ENCODE measurements at places on chromosomes 6 and 20.

- DNase-seq: no peak
Observed at GRCh38 chr6:8608737-8609136, 173.4 kb upstream of the SLC35B3 start.

GRCh38 chr6:42402184-42402583 lies 49.5 kb downstream of the TRERF1 start:
- peak; percentile 24 for DNase-seq

DNA sequence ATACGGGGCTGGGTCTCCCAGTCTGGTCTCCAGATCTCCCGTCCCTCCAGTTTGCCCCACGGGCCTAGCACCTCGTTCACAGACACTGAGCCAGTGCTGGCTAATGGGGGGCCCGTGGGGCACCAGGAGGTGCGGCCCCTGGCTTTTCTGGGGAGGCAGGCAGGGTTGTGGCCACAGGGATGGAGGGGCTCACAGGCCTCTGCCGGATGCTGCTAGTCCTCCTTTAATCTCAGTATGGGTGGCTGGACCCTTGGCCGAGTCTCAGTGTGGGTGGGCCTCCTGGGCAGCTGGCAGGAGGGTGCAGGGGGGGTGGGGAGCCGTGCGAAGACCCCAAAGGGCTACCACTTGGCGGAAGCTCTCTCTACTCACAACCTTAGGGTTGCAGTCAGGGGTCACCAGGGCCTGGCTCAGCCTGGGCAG lies 1.6 kb upstream of the SOX18 start:
- no peak for DNase-seq

GRCh38 chr20:58308290-58308679 lies 1.2 kb upstream of the RAB22A start:
- no peak for DNase-seq

DNA sequence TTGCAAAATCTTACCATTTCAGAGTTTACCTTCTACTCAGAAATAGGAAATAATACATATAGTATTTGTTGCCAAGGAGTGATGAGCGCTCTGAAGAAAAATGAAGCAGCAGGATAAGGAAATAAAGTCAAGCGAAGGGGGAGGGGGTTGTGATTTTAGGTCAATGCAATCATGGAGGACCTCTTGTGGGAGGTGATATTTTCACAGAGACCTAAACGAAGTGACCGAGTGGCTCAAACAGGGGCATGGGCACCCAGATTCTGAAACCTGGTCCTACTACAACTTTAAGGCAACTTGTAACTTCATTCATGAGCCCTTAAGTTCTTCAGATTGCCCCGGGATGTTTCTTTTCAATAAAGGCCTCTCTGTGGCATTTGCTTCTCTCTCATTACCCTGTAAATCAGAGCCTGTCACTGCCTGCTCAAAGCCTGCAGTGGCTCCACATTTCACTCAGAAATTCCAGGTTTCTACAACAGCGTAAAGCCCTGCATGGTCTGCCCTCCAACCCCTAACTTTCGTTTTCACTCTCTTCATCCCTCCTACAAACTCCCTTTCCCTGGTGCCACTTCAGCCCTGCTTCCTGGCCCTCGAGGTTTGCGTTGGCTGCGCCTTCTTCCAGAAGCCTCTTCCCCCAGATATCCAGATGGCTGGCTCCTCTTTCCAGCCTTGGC lies 162.7 kb downstream of the TBC1D7 start:
- no peak for DNase-seq

DNA sequence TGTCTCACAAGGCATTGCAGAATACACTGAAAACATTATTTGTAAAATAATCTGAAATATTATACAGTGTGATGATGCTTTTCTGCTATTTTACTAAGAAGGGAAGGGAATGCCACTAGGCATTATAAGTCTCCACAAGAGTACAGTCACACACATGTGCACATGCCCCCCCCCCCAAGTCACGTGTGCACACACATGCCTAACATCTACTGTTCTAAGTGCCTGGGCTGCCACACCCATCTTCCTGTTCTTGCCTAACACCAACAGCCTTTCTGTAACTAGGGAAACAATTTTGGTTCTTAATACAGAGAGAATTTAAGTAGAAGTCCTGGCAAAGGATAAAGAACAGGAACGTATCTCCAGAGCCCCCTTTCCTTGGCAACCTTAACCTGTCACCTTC lies 58.2 kb upstream of the BCLAF1 start:
- DNase-seq: no peak

- DNase-seq: no peak
Observed at GRCh38 chr6:33868141-33868540, 64.3 kb upstream of the MLN start.

DNA sequence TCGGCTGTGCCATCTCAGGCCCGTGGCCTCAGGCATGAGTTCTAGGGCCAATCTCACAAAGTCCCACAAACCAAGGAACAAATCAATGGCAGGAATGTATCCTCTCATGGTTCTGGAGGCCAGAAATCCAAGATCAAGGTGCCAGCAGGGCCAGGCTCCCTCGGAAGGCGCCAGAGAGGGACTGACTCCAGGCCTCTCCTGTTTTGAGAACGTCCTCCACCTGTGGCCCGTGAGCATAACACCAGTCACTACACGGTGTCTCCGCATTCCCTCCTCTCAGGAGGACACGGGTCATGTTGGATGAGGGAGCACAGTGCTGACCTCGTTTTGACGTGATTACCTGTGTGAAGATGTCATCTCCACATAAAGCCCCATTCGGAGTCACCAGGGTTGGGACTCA lies 45.0 kb upstream of the SMOC2 start:
- no peak for DNase-seq

- no peak for DNase-seq
Observed at GRCh38 chr6:74603322-74604076, 602.4 kb downstream of the COL12A1 start.
